ENCODE measurements at places on chromosomes 6 and 20. TPM values are rescaled to one million over a fixed set of nuclear protein-coding genes. Genes with fewer than 3 reads are reported as not detected.

The OOEP gene
- not detected for total RNA-seq

The PRL gene
- total RNA-seq, result not detected

The TCF19 gene
- total RNA-seq, result 21.7 TPM

GRCh38 chr20:8663424-8663823 is 405.5 kb upstream of the PLCB4 start:
- no peak for DNase-seq

GRCh38 chr6:144152334-144152900 is 2.1 kb downstream of the STX11 start:
- DNase-seq, result no peak

The MEP1A gene
- not detected for total RNA-seq

DNA sequence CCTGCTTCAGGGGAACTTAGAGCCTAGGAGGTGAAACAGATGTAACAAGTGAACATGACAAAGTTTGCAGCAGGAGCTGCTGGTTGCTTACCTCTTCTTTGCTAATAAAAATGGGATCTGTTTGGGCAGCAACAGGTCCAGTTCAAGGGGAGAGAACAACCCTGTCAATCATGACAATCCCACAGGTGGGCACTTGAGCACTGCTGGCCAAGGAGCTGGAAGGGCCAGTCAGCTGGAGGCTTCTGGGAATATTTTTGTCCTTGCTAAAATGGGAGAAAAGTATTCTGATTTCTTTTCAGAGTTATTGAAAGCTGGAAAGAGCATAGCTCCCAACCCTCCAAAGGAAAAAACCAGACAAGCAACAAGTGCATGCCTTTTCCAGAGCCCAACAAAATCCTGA is 477.7 kb upstream of the SULF2 start:
- no peak for DNase-seq

DNA sequence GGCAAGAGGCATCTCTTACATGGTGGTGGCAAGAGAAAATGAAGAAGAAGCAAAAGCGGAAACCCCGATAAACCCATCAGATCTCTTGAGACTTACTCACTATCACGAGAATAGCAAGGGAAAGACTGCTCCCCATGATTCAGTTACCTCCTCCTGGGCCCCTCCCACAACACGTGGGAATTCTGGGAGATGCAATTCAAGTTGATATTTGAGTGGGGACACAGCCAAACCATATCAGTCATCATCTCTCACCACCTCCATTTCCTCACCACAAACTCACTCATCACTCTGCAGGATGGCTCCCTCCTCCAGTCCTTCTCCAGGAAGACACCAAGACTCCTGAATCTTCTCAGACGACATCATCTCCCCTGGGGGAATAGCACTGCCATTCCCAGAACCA is 25.8 kb upstream of the SLC16A10 start:
- DNase-seq, result no peak

The TNFRSF6B gene
- total RNA-seq, result not detected

DNA sequence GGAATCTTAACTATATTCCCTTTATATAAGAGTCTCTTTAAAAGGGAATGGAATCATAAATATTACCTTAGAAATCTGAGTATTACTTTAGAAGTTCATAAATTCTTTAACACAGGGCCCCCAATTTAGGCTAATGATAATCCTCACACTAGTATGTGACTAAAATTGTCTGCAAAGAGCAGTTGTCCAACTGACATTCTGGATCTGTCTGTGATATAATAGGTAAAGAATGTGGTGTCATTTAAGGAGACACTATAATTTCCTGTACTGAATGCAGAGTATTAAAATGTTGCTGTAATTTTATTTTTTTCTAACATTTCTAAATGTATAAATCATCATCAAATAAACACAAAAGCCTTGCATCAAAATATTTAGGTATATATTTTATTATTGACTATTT is 128.5 kb upstream of the DST start:
- DNase-seq, result no peak

The OXT gene
- not detected for total RNA-seq

The RHAG gene
- not detected for total RNA-seq

GRCh38 chr6:95686895-95687294 is 109.6 kb downstream of the MANEA start:
- no peak for DNase-seq

DNA sequence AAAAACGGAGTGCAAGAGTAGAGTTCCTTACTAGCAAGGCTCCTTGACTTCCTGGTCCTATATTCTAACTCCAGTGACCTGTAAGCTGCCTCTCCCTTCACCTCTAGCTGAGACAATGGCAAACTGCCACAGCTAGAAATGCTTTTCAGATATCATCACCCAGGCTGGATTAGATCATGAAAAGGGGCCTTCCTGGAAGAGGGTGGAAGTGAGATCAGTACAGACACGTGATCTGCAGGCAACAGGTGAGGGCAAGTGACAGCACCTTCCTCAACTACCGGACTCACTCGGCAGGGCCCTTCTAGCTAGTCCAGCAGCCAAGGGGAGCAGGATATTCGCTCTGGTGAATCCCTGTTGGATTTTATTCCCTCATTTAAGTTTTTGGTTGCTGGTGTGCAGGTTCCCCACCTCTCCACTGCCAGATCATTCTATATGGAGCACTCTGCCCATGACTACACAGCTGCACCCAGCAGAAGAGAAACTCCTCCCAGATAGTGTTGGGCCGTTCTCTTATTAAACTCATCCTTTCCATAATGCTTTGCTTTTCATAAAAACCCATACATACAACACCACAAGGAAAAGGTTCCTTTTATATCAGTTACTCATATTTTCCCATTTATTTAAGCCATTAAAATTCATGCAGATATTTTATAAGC is 26.4 kb upstream of the FAM83C start:
- DNase-seq, result no peak

DNA sequence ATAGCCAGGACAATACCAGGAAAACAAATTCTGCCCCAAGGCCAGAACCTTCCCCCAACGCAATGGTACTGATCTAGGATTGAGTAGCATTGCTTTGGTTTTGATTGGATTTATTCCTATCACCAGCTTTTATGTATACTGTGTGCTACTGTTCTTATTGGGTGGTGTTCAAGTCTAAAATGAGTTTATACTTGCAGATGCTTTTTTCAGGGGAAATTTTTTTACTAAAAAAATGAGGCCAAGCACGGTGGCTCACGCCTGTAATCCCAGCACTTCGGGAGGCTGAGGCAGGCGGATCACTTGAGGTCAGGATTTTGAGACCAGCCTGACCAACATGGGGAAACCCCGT is 116.8 kb downstream of the ZMYND8 start:
- no peak for DNase-seq

DNA sequence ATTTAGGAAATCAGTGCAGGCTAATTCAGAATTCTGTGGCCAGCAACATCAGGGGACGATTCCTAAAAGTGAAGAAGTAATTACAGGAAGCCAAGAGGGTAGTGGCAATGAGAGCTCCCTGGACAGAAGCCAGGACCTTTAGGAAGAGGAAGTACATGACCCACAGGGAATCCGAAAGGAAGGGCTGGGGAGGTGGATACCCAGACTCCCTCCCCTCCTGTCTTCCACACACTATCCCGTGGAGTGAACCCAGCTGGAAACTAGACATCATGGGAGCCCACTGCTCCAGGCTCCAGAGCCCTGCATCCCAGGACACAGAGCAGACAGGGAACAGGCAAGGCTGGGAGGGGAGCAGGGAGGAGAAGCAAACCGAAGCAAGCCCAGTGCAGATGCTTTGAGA is 83.0 kb downstream of the SNX5 start:
- DNase-seq, result no peak

The RBM24 gene
- total RNA-seq, result 4.0 TPM

DNA sequence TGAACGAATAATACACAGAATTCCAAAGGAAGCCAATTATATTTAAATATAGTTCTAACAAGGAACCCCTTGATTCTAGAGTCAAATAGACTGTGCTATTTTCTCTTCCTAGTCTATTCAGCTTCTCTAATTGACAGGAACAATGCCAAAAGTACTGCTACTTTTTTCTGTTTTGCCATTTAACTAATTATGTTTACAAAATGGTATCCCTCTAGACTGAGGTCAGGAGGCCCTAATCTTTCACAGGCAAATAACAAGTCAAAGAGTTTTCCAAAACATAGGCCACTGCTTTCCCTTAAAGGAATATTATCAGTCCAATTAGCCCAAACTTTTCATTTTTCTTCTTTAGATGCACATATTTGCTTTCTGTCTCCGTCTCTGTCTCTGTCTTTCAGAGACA is 539.3 kb downstream of the RFPL4B start:
- DNase-seq, result no peak

The BTNL2 gene
- not detected for total RNA-seq

- DNase-seq, result peak; percentile 54
Measured at GRCh38 chr6:169725125-169726048, 1.1 kb upstream of the PHF10 start.

DNA sequence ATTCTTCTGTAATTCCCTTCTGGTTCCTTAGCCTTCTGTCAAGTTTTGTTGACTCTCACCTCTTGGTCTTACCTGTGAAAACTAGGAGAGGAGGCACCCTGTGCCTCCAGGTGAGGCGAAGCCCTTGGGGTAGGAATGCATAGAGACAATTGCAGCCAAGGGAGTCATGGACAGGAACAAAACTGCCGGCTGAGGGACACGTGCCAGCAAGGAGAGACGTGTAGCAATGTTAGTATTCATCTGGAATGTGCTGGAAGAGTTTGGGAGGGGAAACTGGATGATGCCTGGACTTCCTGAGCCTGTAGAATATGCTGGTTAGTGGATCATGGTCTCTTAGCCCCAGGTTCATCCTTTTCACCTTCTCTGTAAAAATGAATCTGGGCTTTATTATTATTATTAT is 3.9 kb upstream of the TIAM2 start:
- no peak for DNase-seq

DNA sequence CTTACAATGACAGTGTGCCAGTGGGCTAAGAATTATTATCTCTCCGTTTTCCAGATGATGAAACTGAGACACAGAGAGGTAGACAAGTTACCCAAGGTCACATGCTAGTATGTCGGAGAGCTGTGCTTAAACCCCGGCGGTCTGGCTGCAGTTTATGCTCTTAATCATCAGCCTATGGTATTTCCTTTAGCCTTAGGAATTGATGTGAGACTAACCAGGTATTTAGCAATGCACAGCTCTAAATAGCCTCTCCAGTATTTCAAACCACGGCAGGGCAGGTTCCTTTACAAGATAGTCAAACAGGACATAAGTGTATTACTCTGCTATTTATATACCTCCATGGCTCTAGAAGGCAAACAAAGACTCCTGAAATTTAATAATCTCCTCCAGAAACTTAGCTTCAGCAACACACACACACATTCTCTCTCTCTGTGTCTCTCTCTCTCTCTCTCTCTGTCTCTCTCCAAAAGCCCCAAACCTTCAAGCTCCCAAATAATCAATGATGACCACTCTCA is 142.0 kb upstream of the ZNF217 start:
- DNase-seq, result no peak

GRCh38 chr6:135875446-135875845 is 23.9 kb downstream of the PDE7B start:
- no peak for DNase-seq

- no peak for DNase-seq
Measured at GRCh38 chr20:24134284-24134683, 145.7 kb upstream of the GGTLC1 start.

DNA sequence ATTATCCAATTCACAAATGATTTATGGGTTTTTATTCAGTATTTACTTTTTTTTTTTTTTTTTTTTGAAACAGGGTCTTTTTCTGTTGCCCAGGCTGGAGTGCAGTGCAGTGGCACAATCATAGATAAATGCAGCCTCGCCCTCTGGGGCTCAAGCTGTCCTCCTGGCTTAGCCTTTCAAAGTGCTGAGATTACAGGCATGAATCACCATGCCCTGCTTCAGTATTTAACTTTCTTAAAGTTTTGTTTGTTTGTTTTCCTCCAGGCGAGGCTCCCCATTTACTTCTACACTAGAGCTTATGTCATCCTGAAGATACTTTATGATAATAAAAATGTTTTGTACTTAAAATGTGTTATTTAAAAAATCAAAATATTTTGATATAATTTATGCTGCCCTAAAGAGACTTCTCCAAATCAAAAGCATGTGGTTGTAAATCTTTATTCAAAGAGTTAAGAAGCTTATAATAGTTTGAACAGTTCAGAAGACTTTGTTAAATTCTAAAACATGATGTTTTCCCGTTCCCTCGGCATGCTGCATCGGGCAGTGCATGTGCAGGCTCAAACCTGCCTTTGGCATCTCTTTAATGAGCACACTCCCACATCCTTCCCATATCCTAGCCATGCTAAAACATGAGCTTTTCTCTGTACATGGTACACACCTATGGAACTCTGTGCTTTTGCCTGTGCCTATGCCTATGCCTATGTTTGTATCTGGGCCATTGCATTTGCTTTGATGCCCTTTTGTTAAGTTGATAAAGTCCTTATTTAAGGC is 11.0 kb downstream of the SMPDL3A start:
- no peak for DNase-seq

DNA sequence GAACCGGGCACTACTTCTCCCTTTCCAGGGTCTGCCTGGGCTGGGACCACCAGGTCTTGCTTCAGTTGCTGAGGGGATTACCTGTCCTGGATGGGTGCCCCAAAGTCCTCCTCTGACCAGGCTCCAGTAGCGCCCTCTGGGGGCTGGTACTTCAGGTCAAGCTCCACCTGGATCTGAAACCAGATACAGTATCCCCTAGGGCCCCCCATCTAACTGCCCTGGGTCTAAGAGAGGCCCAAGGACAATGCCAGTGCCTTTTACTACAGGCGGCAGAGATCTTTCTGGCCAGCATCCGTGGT is 11.2 kb upstream of the SPAG4 start:
- no peak for DNase-seq

GRCh38 chr20:59580991-59581401 is 23.3 kb upstream of the PHACTR3 start:
- DNase-seq, result no peak

The PPP1R16B gene
- total RNA-seq, result 0.57 TPM

- DNase-seq, result no peak
Measured at GRCh38 chr6:155313602-155314091, 637 bp downstream of the TFB1M start.

The NNAT gene
- total RNA-seq, result 113 TPM

The NOX3 gene
- total RNA-seq, result not detected

GRCh38 chr6:4185419-4185818 is 50.0 kb upstream of the ECI2 start:
- DNase-seq, result no peak

GRCh38 chr6:103617642-103618041 is 1242.1 kb downstream of the HACE1 start:
- no peak for DNase-seq

- DNase-seq, result no peak
Measured at GRCh38 chr6:158304254-158304653, 8.0 kb upstream of the TULP4 start.

DNA sequence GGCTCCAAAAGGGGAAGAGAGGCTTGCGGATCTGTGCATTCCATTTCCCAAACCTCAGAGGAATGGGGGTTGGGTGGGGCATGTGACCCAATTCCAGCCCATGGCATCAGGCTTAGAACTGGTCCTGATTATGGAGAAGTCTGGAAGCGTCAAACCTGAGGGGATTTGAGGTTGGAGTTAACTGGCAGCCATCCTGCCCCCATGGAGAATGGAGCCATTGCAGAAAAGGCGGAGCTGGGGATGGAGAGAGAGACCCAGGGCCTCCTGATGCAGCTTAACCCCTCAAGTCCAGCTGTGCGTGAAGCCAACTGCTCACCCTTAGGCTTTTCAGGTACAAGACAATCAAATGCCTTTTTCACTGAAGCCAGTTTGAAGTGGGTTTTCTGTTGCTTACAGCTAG is 9.9 kb upstream of the SDCBP2 start:
- no peak for DNase-seq

GRCh38 chr6:117947234-117947633 is 40.2 kb downstream of the SLC35F1 start:
- no peak for DNase-seq

The RNF39 gene
- not detected for total RNA-seq

- DNase-seq, result no peak
Measured at GRCh38 chr6:99412065-99412464, 13.0 kb downstream of the PNISR start.

The AFDN gene
- total RNA-seq, result 143 TPM

- DNase-seq, result no peak
Measured at GRCh38 chr20:58731192-58731591, 38.6 kb downstream of the NPEPL1 start.

Data from neural crest cell (in vitro differentiated cells).